Esophagus muscularis mucosa (tissue), 4 donors: ENCODE measurements at places on chromosomes 13 and 19. TPM values are rescaled to one million over a fixed set of nuclear protein-coding genes. Genes with fewer than 3 reads are reported as not detected.

Gene CCNA1
- not detected for total RNA-seq

DNA sequence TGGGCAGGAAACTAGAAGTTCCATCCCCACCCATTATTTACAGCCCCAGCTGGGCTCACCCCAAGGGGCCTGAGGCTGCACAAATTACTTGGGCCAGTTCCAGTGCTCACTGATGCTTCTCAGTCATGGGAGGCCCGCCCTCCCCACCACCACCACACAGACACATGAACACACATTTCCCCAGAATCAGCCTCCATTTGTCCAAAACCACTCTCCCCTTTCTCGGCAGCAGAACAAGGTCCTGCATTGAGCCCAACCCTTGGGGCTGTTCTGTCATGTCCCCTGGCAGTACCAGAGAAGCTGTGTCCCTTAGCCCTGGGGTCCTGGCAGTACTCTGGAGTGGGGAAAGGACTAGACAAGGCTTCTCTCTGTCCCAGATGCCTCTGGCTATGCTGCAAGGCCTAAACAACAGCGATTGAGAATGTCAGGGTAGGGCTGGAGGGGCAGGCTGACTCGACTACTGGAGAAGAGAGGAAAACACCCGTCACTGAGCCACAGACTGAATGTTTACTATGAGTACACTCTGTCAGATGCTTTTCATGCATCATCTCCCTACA is 21.8 kb downstream of the SAMD4B start:
- H3K36me3 ChIP-seq: peaks cover 69% of the 10 kb centered on the region
- peaks cover 44% of the 10 kb centered on the region for H3K4me1 ChIP-seq
- no peak overlapping the region for H3K4me3 ChIP-seq
- H3K27ac ChIP-seq: peak overlapping the region; percentile 77
- no peak for DNase-seq

Gene EXOC3L2
- 2.8 TPM for total RNA-seq

Gene SMIM17
- total RNA-seq: not detected

- H3K27ac ChIP-seq: no peak overlapping the region
- H3K4me1 ChIP-seq: no peaks in the 10 kb centered on the region
- no peak overlapping the region for H3K4me3 ChIP-seq
- H3K27me3 ChIP-seq: no peaks in the 10 kb centered on the region
Observed at GRCh38 chr19:51514866-51515481, 13.4 kb upstream of the SIGLEC12 start.

DNA sequence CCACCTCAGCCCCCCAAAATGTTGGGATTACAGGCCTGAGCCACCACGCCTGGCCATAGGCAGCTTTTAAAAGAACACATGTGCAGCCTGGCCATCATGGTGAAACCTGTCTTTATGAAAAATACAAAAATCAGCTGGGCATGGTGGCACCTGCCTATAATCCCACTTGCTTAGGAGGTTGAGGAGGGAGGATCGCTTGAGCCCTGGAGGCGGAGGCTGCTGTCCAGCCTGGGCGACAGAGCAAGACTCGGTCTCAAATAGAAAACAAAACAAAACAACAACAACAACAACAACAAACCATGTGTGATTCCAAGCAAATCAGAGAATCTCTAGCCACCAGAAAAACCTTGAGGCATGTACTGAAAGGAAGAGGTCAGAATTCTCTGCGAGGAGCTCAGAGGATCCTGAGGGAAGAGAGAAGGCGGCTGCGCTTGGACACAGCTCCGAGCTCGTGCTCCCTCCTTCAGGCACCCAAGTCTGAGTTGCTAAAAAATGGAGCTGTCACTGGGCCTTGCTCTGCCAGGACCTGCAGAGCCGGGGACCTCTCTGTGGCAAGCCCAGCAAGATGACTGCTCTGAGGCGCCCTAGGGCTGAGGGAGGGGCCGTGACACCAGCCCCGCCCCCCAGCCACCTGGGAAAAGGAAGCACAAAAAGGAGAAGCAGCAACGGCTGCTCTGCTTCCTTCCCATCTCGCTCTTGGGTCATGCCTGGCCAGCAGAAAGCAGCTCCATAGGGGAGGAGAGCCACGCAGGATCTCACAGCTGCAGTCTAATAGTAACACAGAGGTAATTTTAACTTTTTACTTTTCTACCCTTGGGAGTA is at the start of gene ARL11:
Gene ARL11, plus strand, starts transcription at position 677 of the 822 bp plus-strand sequence. CDS start 1,941 bp downstream, outside the sequence.
- H3K27me3 ChIP-seq: no peaks in the 10 kb centered on the region
- DNase-seq: no peak

DNA sequence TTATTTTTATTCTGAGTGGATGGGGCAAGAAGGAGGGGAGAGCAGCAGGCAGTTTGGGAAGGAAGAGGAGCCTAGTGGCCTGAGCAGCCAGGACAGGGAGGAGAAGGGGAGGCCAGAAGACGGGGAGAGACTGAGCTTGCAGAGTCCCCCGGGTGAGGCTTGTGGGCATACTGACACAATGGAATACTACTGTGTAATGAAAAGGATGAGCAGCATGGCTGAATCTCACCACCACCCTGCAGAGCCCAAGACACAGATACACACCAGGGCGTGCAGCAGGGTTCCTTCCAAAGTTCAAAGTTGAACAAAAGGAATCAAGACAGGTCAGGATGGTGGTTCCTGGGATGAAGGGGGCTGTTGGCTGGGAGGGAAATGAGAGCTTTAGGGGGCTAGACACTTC is 8.1 kb upstream of the SMG9 start:
- DNase-seq: no peak
- H3K27me3 ChIP-seq: no peaks in the 10 kb centered on the region
- H3K4me1 ChIP-seq: no peaks in the 10 kb centered on the region
- no peak overlapping the region for H3K4me3 ChIP-seq
- no peak overlapping the region for H3K27ac ChIP-seq
- no peaks in the 10 kb centered on the region for H3K36me3 ChIP-seq

Gene FREM2
- 0.34 TPM for total RNA-seq
